Erythroblast (primary cell): ENCODE measurements at places on chromosomes 16 and 17.

GRCh38 chr17:68821860-68822696 is 133.1 kb downstream of the ABCA8 start:
- DNase-seq: no peak

DNA sequence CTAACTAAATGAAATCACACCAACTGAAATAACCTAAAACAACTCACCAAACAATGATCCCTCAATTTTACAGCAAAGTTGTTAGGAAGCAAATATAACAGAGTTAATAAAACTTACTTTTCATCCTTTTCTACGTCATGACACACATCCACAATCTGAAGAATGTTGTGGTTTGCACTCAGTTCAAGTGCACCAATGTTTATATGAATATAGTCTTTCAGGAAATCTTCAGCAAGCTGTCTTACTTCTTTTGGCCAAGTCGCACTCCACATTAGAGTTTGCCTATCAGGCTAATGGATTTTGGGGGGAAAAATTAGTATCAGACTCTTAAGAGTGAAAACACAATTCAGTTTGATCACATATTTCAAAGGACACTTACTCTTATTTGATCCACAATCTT is 3.3 kb downstream of the DDX5 start:
- no peak for DNase-seq

- no peak for DNase-seq
These were observed 10.6 kb downstream of the ADCY7 start for GRCh38 chr16:50276801-50277555.

DNA sequence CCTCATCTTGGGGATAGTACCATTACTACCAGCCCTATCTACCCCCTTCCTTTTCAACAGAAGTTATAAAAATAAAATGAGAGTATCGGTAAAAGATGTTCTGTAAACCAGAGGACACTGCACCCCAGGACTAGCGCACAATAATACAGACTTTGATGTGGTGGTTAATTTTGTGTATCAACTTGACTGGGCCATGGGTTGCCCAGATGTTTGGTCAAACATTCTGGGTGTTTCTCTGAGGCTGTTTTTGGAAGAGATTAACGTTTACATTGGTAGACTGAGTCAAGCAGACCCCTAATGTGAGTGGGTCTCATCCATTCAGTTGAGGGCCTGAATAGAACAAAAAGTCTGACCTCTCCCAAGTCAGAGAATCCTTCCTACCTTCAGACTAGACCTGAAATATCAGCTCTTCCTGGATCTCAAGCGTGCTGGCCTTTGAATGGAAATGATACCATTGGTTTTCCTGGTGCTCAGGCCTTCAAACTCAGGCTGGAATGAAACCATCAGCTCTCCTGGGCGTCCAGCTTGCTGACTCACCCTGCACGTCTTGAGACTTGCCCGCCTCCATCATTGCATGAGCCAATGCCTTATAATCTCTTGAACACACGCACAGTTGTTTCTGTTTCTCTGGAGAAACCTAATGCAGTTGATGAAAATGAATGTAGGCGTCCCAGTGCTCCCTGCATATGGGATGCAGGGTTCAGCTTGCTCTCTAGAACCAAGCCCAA is 10.1 kb downstream of the MRM1 start:
- peak; percentile 82 for DNase-seq

DNA sequence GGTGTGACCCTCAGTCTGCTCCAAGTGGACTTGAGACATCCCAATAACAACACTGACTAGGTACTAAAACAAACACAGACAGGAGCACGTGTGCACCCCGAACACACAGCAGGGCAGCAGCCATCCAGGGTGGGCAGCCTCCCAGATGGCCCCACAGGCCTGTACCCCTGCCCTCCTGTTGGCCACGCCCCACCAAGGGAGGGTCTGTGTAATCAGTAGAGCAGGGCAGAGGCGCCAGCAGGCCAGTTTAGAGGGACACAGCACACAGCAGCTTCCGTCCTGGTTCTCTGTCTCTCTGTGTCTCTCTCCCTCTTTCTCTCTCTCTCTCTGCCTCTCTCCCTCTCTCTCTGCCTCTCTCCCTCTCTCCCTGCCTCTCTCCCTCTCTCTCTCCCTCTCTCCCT is 21.4 kb downstream of the ACTG1 start:
- DNase-seq: peak; percentile 23

DNA sequence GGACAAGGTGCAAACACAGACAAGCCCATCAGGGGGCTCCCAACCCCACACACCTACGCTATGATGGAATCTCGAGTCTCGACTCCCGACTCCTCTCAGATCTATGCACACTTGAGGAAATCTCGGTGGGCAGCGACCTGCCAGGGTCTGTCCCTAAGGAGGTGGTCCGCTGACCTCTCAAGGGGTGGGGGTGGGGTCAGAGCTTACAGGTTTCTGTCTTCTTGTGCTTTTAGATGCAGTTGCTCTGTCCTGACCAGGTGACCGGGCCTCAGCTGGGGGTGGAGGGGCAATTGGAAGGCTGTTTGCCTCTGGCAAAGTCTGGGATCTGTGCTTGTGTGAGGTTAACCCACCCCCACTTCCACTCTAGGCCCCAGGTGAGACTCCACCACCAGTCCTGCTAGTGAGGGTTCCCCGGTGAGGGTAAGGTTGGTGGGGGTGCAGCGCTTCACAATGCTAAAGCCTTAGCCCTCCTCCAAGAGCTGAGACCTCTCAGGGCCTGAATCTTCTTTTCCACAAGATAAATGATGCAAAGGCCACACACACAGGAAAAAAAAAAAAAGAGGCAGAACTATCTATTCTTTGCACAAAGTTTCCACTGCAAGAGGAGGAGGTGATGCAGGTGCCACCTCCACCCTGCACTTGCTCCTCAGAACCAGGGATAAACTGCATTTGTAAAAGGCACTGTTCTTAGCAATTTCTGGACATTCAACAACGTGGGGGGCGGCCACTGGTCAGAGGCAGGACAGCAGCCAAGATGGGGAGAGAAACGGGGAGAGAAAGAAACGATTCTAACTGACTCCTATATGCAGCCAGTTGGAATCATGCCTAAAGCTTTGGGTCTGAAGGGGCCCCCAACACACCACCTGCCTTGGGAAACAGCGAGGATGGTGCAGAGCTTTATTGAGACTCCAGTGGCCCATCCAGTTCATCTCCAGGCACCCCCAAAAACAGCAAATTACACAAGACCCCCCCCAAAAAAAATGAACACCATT is 4.1 kb downstream of the CISD3 start:
- DNase-seq: no peak

- no peak for DNase-seq
These were observed 26.3 kb upstream of the CBX4 start for GRCh38 chr17:79865351-79866210.

GRCh38 chr17:31530391-31530985 is 139.0 kb downstream of the RAB11FIP4 start:
- DNase-seq: no peak

DNA sequence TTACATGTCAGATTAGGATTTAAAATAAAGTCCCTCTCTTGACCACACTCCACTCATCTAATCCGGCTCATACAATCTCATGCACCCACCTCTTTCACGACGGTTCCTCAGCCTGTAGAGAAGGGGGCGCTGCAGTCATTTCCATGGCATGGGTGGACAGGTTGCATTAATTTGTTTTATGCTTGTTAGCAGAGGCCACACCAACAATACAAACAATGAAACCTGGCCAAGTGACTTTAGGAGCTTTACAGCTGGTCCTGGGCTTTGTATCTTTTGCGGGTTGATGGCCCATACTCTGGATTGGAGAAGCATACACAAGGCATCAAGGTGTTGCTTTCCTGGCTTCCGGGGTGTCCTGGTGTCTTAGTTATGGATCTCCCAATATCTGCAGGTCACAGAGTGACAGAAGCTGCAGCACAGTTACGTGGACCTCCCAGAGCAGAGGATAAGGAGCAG is 9.7 kb upstream of the SNF8 start:
- peak; percentile 53 for DNase-seq

DNA sequence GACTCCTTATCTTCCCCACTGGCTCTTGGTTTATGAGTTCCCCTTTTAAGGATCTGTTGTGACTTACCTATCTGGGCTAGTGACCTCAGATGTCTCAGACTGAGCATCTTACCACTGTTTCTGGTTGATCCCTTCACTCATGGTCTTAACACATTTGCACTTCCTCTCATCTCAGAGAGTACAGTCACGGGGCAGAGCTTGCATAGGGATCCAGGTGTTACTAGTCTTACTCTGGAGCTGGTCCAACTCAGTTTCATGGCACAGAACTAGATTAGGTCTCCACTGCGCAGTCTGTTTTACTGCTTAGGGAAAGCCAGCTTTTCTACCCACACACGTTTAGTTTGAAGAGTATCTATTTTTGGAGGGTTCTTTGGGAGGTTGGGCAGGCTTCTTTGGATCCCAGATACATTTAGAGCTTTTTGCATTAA is 10.2 kb downstream of the GABARAPL2 start:
- DNase-seq: no peak

DNA sequence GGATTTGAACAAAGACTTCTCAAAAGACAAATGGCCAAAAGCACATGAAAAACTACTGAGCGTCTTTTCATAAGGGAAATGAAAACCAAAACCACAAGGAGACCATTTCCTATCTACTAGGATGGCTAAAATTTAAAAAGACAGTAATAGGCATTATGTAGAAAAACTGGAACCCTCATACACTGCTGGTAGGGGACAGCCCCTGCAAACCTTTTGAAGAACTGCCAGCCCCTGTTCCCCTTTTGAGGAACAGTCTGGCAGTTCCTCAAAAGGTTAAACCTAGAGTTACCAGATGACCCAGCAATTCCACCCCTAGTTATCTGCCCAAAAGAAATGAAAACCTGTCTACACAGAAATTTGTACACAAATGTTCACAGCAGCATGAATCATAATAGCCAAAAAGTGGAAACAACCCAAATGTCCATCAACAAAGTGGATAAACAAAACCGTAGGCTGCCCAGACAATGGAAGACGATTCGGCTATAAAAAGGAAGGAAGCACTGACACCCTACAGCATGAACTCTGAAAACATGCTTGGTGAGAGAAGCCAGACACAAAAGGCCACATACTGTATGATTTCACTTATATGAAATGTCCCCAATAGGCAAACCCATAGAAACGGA is 22.9 kb downstream of the CDIP1 start:
- peak; percentile 35 for DNase-seq

- no peak for DNase-seq
These were observed 2.2 kb downstream of the TFAP4 start for GRCh38 chr16:4270595-4270994.

DNA sequence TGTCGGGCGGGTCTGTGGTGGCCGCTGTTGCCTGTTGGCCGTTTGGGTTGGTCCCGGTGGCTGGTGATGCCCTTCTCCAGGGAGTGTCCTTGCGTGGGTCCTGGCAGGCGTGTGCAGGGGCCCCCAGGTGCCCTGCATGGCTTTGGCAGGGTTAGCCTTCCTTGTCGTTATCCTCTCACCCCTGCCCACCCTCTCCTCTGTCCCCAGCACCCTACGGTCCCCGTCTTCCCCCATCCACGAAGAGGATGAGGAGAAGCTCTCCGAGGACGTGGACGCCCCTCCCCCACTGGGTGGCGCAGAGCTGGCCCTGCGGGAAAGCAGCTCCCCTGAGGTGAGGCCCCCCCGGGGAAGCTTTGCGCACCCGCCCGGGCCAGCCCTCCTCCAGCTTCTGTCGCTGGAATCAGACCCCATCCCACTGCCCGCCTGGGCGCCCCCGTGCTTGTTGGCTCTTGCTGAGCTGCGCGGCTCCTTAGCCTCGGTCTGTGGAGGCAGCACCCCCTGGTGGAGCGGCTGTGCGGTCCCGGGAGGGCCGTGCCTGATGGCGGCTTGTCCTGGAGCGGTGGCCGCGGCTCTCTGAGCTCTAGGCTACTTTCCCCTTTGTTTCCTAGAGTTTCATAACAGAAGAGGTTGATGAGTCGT is 10.6 kb upstream of the NUDT16L1 start:
- DNase-seq: peak; percentile 51

DNA sequence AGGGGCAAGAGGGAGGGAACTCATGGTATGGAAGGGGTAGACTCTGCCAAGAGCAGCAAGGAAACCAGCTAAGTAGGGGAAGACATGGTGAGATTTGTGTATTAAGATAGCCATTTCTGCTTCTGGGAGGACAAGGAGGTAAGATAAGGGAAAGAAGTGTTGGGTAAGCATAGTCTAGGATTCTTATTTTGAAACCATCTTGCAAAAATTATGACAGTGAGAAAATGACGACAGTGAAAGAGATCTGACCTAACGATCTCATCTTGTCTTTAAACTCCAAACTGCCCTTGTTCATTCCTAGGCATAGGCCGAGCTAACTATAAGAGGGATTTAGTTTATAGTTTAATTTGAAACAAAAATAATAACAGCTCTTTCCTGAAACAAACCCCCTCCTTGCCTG is 5.6 kb upstream of the RBL2 start:
- no peak for DNase-seq

- DNase-seq: no peak
These were observed 17.6 kb downstream of the ABCC1 start for GRCh38 chr16:15966836-15967546.

DNA sequence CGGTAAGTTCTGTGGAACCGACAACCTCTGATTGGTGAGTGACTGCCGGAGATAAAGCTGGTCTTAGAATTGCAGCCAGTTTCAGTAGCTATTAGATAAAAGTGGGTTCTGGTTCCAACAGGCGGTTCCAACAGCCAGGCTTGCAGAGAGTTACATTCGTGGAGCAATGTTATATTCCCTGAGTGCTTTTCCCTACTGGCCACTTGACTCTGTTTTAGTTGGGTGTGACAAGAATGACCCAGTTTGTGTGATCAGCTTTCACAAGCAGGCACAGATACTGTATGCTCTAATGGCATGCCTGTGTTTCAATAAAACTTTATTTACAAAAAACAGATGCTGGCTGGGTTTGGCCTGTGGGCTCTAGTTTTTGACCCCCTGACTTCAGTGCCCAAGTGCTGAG is 196.6 kb downstream of the SNX29 start:
- DNase-seq: no peak

- peak; percentile 70 for DNase-seq
These were observed 19.9 kb downstream of the PSME3IP1 start for GRCh38 chr16:57165938-57166337.

- no peak for DNase-seq
These were observed 46.7 kb downstream of the ANKRD11 start for GRCh38 chr16:89443727-89444084.

DNA sequence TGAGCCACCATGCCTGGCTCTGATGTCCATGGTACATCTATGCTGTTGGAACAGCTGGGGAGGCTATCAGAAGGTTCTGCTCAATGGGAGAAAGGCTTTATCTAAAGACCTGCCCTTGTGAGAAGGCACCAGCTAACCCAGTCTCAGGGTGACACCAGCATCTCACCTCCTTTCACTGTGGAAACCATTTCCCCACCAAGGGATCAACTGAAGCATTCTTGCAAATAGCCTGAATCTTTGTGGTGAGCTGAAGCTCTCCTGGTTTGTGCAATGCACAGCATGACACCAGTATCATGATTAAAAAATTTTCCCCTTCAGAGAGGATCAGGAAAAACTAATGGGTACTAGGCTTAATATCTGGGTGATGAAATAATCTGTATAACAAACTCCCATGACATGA is 5.1 kb downstream of the CCL18 start:
- no peak for DNase-seq

DNA sequence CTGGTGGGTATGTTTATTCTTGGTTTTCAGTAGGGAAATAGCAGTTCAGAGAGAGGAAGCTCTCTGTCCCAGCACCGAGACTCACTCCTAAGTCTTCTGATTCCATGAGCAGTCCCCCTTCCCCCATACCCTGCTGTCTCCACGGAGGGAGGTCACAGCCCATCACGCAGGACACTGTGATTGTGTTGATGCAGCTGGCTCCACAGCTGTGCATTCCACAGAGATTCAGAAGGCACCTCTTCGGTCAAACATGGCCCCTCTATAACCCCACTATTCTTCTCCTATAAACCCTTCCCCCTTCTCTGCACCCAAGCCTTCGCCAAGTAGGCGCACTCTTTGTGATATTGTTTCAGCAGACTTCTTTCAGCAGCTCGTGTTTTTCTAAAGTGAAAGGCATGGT is 104.3 kb upstream of the HLF start:
- no peak for DNase-seq
